ENCODE measurements at places on chromosomes 7 and 10.

DNA sequence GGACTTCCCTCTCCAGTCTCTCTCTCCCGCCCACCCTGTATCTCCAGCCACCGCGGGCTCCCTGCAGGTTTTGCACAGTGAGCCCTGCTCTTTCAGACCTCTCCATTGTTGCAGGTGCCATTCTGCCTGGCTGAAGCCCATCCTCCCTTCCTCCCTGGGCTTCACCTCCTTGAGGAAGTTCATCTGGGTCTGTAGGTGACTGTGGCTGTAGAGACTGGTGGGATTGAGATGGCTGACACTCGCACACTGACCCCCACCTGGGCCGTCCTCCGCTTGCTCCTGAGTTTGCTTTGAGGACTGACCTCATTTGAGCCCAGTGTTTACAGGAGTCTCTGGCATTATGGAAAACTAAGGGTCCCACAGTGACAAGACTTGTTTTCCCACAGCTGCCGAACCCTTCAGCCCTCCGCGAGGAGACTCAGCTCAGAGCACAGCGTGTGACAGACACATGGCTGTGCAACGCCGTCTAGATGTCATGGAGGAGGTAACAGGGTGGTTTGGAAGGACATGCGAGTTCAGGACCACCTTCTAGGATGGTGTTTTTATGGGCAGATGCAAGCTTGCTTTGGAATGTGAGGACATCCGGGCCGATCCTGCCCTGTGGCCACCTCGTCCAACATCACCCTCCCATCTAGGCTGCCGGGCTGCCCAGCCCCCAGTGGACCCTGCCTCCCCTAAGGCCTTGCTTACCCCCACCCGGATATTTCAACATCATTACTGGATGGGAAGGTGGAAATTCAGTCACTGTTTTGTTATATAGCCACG is 9.3 kb downstream of the PLAC9 start:
- peak; percentile 47 for DNase-seq

DNA sequence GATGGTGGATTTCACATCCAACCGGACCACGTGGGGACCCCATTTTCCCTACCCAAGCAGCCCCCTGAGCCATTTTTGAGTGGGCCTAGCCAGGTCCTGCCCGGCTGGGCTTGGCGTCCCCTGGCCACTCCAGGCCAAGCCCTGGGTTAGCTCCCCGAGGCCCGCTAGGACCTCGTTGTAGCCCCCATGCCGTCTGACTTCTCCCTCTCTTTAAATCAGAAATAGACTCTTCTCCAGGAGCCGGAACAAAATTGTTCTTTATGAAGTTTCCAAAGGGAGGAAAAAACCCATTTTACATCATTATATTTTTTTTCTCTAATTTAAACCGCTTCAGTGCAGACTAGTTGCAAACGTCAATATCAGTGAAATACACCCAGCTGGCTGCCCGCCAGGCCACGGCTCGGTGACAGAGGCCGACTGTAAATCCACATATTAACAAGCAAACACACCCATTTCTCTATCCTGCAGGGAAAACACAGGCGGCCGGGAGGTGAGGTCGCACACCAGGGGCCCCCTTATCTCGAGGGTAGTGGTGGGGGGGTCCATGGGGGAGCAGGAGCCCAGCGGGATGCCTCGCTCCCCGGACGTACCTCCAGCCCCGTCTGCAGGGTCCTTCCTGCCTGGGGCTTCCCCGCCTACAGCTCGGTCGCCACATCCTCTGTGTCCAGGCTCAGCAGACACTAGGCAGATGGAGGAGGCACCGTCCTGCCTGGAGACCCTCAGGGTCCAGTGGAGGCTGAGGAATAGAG is 72.7 kb downstream of the ELFN1 start:
- no peak for DNase-seq

DNA sequence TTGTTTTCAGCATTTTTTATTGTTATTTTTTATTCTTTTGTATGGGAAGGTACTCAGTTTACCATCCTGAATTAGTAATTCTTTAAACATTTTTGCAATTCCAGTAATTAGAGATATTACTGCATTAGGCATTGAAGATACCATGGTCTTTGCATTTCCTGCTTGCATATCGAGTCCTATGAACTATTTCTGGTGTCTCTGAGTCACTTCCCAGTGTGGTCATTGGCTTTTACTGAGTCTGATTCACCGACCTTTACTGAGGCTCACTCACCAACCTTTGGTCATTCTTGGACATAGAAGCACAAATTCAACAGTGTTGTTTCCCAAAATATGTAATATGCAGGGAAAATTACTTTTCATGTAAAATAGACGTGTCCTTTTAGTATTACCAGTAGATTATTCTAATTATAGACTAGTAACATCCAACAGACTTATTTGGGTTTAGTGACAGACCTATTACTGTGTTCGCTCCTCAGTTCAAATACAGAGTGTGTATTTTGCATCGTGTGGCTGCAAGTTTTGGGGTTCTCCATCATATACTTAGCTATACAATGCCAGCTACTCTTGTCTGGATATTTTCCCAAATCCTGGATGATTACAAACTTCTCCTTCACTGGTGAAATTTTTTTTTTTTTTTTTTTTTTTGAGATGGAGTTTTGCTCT is 180.7 kb upstream of the PRSS1 start:
- no peak for DNase-seq

DNA sequence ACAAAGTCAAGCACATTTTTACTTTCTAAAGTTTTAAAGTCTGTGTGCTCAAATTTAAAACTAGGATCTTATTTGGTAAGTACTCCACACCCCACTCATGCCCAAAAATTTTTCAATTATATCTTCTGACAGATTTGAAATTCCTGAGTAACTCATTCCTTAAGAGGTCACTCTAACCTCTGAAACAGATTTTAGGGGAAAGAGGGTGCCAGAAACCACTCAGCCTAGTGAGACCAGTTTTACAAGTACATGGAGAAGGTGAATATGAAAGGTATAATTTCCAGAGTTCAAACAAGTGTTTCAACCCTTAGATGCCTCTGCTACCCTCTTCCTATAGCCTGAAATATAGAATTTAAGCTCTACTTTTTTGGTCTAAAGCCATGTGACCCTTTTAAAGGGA is 79.2 kb downstream of the C7orf25 start:
- no peak for DNase-seq

- DNase-seq: no peak
Measured at GRCh38 chr10:123424537-123424936, 241.6 kb upstream of the GPR26 start.

- no peak for DNase-seq
Measured at GRCh38 chr10:69091143-69091651, 3.3 kb downstream of the SRGN start.

GRCh38 chr10:51073453-51074237 is 642 bp upstream of the PRKG1 start:
- peak; percentile 71 for DNase-seq

DNA sequence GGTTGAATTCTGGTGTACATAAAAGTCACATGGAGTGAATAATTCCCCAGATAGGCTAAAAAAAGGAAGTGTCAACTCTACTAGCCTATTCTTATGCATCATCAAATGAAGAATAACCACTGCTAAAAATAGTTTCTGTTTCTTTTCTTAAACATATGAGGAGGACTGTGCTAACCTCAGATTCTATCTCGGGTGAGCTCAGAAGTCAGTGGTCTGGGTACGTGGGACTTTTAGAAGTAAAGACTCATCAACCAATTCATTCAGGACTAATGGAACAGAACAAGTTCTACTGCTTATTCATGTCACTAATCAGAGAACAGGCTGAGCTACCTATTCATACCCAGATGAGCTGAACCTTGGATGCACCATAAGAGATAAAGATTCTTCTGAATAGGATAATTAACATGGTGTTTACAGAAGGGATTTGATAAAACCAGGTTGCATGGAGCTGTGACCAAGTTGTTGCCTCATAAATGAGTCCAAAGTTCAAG is 9.5 kb upstream of the ASAH2 start:
- DNase-seq: no peak

GRCh38 chr7:46859963-46860475 is 721.9 kb downstream of the TNS3 start:
- DNase-seq: no peak

DNA sequence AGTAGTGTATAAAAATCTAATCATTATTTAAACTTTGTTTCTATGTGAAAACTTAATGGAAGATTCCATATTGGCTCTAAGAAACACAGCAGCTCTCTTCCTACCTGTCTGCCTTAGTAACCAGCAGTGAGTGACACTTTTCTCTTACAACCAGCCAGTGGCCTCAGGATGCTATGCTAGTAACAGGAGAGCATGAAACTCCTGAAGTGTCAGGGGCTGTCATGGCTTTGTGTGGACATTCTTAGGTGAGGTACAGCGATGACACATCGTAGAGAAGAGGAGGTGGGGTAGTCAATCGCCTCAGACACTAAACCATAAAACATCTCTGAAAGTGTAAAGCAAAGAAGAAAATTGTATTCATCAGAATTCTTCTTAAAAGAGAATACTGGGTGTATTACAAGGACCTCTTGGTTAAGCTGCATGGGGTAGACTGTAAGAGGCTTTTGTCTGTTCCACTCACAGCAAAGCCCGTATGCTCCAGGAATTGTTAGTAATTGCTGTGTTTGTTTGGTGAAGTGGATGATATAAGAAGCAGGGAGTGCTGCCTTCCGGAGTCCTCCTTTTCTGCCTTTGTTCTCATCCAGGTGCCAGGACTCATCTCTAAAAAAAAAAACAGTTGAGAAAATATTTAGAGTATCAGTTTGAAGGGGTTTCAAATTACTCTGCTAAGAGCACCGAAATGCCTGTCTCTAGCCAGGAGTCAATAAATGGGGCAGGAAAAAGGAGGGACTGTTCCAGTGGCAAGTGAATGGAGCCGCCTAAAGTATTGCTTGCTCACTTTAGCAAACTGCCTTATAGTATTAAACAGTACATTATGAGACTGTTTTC is 518.8 kb downstream of the CNTNAP2 start:
- peak; percentile 55 for DNase-seq

DNA sequence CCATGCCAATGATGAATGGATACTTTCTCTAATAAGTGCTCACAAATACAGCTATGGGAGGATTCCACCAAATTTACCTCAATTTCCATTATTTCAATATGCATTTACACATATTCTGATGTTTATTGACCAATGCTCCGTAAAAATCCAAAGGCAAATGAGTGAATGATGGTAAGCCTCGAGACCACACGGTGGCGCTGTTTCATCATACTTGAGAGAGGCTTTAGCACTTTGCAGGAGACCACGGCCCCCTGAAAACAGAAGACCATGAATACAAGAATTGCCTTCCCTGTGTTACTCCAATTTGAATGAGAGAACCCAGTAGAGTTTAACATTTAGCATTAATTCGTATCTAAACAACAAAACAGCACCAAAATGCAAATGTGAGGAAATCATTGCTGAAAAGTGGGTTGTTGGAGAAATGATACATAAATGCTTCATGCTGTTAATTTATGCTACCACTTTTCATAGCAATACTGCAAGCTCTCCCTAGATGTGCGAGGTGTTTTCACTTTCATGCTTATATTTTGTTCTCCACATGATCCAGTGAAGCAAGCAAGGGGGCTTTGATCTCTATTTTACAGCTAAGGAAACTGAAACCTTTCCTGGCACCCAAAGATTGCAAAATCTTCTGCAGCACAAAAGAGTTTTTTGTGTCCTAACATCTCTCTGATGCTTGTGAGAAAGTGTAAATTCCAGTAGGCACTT is 35.4 kb downstream of the TRIL start:
- peak; percentile 75 for DNase-seq

GRCh38 chr7:100369105-100369504 is 4.2 kb upstream of the PILRA start:
- DNase-seq: no peak

DNA sequence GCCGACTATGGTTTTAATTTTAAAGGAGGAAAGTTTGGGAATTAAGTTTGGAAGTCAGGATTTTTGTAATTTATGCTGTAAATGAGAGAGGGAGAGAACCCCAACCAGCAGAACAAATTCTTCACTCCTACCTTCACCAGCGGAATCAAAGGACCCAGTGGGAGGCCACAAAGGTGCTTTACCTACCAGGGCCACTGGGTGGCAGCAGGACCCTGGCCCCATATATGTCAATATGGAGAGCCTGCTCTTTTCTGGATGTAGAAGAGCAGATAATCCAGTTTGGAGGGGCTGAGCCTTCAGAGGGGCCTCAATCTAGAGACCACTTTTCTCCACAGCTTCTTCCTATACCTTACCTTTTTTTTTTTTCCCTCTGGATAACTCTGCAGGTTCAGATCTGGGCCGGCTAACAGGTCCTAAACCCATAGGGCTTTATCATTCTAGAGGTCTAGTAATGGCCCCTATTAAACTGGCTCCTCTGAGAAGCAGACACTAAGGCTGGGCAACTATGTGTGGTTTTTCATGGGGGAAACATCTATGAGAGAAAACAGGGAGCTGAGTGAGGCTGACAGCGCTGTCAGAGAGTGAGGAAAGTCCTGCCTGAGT is 8.5 kb upstream of the SCD start:
- DNase-seq: peak; percentile 79

DNA sequence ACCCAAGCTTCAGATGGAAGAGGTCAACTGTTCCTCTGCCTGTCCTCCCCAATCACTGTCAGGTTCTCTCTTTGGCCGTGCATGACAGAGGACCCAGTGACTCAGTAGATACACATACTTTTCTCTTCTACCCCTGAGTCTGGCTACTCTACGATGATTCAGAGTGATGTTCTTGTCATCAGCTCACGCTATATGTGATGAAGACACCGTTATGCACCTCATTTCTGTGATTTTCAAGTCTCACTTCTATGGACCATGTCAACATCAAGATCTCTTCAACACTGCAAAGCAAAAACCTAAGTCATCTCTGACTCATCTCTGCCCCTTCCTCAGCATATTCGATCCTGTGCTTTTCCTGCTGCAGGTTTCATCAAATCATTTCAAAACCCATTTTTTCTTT is 76.6 kb upstream of the DGKI start:
- DNase-seq: no peak

- DNase-seq: no peak
Measured at GRCh38 chr7:79822620-79823240, 311.9 kb upstream of the GNAI1 start.

GRCh38 chr7:77308792-77309191 is 107.4 kb downstream of the GSAP start:
- peak; percentile 77 for DNase-seq

- no peak for DNase-seq
Measured at GRCh38 chr7:91880016-91880412, 488 bp downstream of the MTERF1 start.

- no peak for DNase-seq
Measured at GRCh38 chr7:27071622-27072390, 24.0 kb downstream of the HOXA1 start.

DNA sequence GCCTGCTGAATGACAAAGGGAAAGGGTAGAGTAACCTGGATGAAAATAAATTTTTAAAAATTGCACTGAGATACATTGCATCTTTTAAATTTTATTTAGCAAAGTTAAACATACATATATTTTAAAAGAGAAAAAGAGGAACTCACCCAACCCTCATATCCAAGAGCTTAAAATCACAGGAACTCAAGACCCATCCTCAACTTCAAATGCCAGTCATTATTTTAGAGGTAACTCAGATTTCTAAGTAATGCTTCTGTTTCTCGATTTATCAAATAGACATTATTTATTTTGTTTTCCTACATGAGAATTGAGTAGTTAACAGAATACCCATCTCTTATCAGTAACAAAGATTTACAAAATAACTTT is 32.4 kb upstream of the KMT2E start:
- no peak for DNase-seq

- peak; percentile 23 for DNase-seq
Measured at GRCh38 chr10:1659221-1659791, 78.0 kb downstream of the ADARB2 start.

- no peak for DNase-seq
Measured at GRCh38 chr7:151271699-151272355, 23.3 kb upstream of the SMARCD3 start.
